Myocyte (in vitro differentiated cells): ENCODE measurements at places on chromosomes 2 and 18.
A peak's percentile ranks its signal among the peaks of the same experiment; 100 is the strongest.

- no peak for DNase-seq
These were observed 184.2 kb downstream of the KCNJ3 start for GRCh38 chr2:154882725-154883124.

GRCh38 chr18:75677696-75678455 is 250.4 kb upstream of the SMIM21 start:
- DNase-seq = no peak

GRCh38 chr2:126345691-126346090 is 310.3 kb upstream of the GYPC start:
- DNase-seq = no peak

DNA sequence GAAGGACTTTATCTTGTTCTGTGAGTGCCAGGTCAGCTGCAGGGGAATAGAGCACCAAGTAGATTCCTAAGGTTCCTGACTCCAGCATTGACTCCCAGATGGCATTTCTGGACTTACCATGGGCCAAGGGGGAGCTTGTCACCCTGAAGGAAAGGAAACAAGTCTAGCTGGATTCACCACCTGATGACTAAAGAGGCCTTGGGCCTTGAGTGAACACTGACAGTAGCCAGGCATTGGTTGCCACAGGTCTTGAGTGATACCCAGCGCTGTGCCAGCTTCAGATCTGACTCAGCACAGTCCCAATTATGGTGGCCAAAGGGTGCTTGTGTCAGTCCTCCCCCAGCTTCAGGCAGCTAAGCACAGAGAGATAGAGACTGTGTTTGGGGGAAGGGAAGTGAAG is 40.1 kb upstream of the CAPN13 start:
- DNase-seq = no peak

DNA sequence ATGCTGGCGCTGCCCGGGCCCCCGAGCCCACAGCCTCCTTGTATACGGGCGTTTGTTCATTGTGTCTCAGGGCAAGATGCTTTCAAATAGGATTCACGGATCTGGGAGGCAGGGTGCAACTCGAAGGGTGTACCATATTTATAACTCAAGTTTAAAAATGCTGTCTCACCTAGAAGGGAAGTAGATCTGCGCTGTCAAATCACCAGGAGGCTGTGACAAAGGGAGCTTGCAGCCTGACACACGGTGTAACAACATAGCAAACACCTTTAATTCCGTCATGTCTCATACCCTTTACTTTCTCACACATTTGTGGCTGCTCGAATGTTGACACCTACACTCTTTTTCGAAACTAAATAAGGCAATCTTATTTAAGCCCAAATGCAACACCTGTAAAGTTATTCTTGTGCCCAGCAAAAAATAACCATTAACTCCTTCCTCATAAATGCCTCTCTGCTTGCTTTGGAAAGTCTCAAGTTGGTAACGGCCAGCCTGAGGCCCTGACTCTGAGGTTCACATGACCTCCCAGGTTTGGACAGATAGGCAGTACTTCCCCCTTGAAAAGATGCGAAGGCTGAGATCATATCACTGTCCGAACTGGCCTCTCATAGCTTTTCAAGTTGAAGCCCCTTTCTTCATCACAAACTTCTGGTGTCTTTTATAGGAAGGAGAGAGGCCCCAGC is 11.6 kb downstream of the ZEB2 start:
- DNase-seq = no peak

DNA sequence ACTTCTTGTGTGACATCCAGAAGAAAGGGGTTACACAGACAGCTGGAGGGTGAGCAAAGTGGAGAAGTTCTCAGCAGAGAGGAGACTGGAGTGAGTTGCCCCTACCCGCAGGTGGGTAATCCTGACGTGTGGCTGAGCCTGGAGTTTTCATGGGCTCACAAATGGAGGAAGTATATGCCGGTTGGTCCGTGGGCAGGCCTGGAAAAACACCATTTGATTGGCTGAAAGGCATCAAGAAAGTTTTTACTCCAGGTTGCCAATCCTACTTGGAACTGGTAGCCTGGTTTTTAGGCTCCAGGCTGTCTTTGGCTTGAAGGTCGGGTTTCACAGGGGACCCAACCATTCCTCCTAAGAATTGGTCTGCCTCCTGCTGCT is 1177.4 kb upstream of the LRRTM1 start:
- DNase-seq = no peak

- no peak for DNase-seq
These were observed 147.9 kb upstream of the DNMT3A start for GRCh38 chr2:25489631-25490030.

- no peak for DNase-seq
These were observed 84.8 kb upstream of the TCF4 start for GRCh38 chr18:55672574-55673361.

- no peak for DNase-seq
These were observed 202.2 kb downstream of the RNF152 start for GRCh38 chr18:61690418-61691138.

- DNase-seq = no peak
These were observed 37.9 kb downstream of the TRIB2 start for GRCh38 chr2:12754643-12755042.

DNA sequence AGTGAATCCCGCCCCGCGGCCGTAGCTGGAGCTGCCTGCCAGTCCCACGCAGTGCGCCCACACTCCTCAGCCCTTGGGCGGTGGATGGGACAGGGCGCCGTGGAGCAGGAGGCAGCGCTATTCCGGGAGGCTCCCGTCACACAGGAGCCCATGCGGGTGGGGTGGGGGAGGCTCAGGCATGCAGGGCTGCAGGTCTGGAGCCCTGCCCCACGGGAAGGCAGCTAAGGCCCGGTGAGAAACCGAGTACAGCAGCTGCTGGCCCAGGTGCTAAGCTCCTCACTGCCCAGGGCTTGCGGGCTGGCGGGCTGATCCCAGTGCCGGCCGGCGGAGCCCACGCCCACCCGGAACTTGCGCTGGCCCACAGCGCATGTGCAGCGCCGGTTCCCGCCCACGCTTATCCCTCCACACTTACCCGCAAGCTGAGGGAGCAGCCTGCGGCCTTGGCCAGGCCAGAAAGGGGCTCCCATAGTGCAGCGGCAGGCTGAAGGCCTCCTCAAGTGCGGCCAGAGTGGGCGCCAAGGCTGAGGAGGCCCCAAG is 1152.8 kb upstream of the CELF4 start:
- DNase-seq = no peak

DNA sequence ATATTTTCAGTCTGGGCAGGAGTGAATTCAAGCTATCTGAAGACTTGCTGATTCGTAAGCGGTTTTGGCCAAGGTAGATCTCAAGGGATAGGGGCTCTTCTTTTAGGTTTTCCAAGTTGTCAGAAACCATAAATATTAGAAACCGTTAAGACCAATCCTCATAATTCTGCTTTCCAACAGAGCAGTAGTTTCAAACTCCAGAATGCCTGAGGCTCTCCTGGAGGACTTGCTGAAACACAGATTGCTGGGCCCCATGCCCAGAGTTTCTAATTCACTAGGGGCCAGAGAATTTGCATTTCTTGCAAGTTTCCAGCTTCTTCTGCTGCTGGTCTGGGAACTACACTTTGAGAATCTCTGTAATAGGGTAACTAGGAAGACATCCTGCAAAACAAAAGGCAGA is 1855.7 kb upstream of the CELF4 start:
- DNase-seq = no peak

- DNase-seq = no peak
These were observed 68.8 kb downstream of the LDLRAD4 start for GRCh38 chr18:13287372-13287771.

DNA sequence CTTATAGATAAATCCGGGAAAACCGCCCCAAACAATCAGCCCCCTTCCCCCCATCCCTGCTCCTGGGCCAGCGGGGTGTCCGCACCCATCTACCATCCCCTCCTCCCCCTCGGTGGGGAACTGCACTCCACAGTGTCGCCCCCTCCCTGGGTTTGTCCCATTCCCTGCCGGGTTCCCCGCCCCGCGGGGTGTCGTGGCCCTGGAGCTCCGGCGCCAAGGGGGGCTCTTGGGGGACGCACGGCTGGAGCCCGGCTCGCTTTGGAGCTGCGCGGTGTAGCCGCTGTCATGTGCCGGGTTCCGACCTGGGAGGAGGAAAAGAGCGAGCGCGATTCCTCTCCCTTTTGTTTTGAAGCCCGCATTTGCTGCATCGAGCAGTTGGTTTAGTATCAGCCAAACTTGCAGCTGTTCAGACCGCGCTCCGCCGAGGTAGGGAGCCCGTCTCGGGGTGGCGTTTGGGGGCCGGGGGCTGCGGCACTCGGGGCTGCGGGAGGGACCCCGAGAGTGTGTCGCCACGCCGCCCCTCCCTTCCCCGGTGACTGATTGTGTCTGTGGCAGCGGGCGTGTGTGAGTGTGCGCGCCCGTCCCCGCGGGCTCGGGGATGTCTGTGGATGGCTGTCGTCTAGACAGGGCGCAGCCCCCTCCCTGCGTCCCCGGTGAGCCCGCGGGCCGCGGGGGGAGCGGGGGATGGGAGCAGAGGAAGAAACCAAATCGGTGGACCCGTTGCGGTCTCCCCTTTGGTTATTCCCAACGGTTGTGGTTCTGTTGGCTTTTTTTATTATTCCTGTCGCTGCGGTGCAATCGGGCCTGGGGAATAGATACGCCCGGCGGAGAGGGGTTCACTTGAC is 797 bp downstream of the CTIF start:
- peak; percentile 74 for DNase-seq

- no peak for DNase-seq
These were observed 68.6 kb downstream of the STEAP3 start for GRCh38 chr2:119292226-119292625.

DNA sequence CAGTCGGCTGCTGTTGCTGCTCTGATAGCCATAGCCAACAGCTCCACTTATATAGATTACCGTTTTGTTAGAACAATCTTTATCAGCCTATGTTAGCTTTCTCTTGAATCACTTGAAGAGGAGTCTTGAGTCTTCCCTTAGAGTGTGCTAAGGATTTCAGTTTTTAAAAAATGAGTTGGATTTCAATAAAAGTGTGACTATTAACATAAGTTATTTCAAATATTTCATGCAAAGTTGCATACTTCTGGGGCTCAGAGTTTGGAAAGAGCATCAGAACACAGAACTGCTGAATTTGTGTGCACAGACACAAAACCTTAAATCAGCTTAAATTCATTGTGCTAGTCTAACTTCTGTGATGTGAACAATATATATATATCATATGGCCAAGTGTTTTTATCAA is 174.7 kb downstream of the MTX2 start:
- DNase-seq = no peak

DNA sequence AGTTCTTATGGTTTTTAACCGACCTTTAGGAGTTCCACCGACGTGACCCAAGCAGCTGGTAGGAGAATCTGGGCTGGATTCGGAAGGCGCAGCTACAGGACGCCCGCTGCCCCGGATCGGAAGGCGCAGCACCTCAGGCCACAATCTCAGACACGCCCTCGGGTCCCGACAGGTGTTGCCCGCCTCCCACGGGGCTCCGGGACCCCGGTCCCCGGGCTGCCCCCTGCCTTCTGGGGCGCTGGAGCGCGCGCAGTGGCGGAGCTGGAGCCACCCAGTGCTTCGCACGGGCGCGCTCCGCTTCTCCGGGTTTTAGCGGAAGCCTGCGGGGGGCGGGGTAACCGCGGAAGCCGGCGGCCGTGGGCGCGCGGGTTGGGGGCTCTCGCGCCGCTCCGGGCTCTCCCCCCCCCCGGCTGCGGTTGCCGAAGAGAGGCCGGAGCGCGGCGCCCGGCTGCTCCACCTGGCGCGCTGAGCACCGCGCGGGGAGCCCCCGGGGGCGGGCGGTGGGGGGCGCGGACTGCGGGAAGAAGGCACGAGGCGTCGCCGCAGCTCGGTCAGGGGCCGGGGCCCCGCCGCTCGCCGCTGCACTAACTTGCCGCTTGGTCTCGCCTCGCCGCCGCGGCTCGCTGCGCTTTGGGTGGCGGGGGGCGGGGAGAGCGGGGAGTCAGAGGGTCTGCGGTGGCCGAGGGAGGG is 718.8 kb downstream of the DPP10 start:
- DNase-seq = no peak

DNA sequence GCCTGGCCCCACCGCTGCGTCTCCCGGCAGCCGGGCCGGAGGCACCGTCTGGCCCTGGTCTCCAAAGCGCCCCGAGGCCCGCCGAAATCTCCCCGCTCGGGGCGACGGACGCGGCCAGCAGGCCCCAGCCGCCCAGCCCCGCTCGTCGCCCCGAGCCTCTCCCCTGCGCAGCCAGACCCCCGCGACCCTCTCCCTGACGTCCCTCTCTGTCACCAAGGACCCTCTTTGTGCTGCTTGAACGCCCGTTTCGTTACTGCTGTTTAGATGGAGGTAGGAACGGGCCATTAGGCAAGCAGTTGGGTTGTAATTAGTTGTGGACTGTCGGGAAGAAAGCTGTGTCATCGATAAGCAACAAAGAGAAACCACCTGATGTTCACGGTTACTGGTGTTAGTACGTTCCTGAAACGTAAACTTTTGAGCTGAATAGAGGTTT is 686 bp downstream of the UBXN4 start:
- peak; percentile 46 for DNase-seq

DNA sequence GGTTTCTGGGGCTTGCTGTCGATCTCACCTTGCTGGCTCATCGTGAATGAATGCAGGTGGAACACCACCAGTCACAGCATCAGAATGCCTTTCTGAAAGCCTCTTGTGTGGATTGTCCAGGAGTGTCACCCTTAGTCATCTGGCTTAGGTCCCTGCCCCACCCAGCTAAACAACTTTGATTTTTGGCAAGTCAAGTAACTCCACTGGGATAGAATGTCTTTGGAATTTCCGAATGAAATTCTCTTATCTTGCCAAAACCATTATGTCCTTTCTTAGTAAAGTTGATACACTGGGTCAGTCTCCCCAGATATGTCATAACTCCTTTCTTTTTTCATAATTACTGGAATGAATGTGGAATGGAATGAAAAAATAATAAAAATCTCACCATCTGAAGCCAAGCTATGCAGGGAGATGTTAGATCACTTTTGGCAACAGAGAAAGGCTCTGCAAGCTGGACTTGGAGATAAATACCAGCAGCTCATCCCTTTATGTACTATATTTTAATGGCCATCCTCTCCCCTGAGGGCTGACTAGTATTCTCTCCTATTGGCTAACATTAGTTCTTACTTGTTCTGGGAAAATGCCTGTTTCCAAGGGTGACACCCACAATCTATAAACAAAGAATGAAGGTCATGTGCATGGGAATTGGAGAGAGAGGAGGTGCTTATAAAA is 35.4 kb downstream of the INSIG2 start:
- DNase-seq = peak; percentile 58

GRCh38 chr2:5521461-5521860 is 170.7 kb upstream of the SOX11 start:
- peak; percentile 28 for DNase-seq

GRCh38 chr2:39664232-39664887 is 1.4 kb upstream of the TMEM178A start:
- no peak for DNase-seq

GRCh38 chr2:178550352-178550751 is 70.1 kb downstream of the PLEKHA3 start:
- DNase-seq = no peak
